ENCODE measurements at places on chromosomes 2 and 18.

DNA sequence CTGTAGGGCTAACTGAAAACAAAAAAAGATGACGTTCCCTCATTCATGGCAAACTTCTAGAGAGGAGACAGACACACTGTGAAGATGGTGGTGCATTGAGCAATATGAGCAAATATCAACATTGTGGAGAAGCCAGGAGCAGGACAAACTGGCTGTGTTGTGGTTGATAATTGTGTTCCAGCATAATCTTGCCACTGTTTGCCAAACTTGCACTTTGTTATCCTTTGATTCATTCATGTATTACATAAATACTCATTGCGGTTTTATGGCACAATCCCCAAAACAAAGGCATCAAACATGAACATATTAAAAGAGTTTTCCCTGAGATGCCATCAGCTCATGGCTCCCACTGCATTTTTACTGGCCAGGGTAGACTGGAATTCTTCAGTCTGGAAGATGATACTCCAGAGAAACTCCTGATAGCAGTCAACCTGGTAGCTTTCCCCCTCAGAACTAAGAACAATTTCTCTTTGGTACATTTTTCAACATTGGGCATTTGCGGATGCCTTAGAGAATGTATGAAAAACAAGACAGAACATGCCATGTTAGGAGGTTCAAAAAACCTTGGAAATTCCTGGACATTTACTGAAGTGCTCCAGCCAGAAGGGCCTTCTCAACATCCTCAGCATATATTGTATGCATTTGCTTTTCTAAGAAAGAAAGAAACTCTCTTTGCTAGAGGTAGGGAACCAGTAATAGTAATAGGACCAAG, 487.4 kb upstream of the CELF4 start:
- no peak for DNase-seq

DNA sequence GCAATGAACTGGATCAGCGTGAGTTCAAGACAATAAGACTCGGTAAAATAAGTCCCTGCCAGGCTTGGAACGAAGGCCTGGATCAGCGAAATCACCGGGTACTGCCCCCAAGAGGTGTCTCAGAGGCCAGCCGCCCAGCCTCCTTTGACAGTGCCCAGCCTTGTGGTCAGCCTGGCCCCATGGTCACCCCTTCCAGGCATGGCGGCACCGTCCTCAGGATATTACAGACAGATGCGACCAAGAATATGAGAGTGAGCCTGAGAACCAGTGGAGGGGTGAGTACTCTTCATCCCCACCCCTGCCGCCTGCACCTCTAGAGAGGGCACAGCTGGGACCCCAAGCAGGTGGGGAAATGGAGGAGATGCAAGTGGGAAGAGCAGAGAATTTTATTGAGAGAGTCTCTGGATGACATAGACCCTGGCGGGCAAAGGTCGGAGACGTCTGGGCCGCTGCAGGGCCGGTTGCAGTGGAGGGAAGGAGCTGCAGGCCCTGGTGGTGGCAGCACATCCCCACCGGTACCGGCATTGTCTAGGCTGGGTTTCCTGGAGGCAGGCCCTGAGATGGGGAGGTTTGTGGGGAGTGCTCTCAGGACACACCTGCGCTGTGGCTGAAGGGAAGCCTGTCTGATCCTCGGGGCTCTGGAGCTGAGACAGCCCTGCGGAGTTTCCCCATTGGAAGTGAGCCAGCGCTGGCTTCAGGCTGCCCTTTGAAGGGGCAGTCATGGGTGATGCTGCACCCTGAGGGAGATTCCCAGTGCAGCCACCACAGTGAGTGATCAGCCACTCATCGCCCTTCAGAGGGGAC, 190.0 kb downstream of the SEPTIN10 start:
- no peak for DNase-seq

GRCh38 chr18:60188958-60189357, 183.6 kb downstream of the MC4R start:
- no peak for DNase-seq

DNA sequence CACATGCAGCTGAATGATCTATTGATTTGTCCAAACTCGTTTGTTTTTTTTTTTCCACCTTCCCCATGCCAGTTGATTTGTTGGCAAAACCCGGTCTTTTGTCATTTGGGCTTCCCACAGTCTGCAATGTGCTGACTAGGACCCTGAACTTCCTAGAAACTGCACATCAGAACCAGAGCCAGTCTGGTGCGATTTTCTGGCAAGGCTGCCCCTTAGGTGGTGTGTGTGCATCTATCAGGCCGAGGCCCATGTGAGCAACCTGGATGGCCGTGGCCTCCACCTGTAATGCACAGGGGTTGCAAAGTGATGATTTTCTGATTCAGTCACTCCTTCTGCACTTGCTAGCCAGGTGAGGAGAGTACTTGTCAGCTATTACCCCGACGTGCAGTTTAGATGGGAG, 47.8 kb downstream of the NCK2 start:
- no peak for DNase-seq

DNA sequence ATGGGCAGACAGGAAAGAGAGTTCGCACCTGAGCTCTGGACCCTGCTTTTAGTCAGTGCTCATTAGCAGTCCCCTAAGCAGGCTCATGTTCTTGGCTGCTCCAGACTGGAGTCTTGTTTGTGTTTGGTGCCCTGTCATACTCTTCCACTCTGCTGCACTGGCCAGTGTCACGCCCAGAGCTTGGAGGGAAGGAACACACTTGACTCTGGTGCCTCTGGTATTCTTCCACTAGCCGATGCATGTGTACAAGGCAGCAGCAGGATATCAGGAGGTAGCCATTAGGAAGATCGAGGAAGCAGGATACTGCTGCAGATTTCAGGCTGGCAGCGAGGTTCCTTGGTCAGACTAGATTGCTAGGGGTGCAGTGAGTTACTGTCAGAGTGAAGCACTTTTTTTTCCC, 81.4 kb upstream of the B3GNT2 start:
- no peak for DNase-seq

DNA sequence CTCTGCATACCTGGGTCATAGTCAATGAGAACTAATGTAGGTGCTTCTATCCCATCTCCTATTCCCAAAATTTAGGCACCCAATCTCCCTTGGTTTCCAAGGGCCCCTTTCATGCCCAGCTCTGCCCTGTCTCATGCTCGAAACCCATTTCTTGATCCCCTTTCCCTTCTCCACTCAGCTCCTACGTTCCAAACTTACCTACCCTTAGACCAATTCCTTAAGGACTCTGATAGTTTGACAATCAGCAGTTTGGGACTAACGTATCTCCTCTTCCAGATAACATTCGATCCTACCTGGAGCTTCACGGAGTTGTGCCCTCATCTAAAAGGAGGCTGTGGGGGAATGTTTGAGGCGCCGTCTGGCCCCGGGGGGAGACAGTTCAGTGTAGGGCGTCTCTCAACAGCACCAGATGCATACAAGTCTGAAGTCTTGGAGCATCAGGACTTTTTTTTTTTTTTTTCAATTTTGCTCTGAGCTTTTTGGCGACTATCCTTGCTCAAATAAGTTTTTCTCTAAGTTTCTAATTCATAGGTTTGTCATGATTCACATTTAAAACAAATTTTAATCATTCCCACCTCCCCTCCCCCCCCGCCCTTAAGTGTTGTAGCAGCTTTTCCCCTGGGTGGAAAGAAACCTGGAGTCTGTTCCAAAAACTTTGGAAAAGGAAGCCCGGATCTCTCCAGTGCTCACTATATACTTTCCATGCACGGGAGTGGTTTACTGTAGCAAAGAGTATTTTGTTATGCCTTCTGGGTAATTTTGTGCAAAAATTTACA, 141.2 kb upstream of the LGALSL start:
- DNase-seq = no peak

DNA sequence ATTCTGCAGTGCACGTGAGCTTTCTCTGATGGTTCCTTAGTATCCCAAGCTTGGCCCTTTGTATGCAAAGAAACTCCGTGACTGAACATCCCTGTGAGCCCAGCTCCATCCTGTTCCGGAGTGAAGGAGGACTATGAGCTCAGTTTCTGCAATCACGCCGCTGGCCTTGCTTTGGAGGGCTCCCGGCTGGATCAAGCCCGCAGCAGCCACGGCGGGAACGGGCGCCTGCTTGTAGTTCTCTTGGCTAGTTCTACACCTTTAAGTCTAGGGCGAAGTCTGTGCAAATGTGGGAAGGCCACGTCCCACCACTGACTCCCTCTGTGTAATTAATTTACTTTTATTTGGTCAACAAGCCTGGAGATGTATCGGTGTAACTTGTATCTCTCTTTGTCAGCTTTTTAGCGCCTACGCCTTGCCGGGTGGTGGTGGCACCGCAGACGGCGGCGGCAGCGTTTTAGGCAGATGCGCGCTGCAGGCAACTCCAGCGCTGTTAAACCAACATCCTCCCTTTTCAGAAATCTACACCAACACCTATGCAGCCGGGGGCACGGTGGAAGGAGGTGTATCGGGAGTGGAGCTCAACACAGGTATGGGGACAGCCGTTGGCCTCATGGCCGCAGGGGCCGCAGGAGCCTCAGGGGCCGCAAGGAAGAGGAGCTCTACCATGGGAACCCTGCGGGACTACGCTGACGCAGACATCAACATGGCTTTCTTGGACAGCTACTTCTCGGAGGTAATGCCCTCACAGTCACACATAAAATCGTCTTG, 34.3 kb downstream of the DSG4 start:
- no peak for DNase-seq

GRCh38 chr2:38462121-38462661, 85.1 kb upstream of the ATL2 start:
- no peak for DNase-seq

- DNase-seq = no peak
Observed at GRCh38 chr2:12931186-12931844, 214.6 kb downstream of the TRIB2 start.

DNA sequence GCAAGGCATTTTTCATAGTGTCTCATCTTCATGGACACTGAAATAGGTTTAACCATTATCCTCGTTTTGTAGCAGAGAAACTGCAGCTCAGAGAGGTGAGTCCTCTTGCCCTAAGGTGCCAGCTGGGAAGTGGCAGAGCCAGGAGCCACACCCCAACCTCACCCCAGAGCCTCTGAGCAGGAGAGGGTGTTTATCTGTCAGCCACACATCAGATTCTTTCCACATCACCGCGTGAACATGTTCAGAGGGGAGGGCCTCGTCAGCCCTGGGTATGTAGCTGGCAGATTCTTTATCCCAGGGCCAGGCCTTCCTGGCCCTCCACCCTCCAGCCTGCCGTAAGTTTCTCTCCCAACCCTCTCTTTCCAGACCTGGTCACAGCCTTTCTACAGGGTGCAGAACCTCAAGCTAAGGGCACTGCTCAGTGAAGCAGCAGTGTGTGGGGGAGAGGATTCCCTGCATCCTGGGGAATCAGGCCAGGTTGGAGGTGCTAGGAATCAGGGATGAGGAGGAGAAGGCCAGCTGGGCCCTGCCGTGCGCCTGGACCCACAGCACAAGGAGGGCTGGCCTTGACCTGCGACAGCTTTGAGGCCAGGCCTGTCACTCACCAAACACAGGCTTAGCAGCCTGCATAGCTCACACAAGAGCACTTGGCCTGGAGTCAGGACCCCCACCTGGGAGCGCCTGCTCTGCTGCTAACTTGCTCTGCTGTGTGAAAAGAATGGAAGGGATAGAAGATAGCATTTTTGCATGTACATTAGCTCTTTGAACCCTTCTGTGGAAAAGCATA, 111.3 kb upstream of the MCFD2 start:
- no peak for DNase-seq

DNA sequence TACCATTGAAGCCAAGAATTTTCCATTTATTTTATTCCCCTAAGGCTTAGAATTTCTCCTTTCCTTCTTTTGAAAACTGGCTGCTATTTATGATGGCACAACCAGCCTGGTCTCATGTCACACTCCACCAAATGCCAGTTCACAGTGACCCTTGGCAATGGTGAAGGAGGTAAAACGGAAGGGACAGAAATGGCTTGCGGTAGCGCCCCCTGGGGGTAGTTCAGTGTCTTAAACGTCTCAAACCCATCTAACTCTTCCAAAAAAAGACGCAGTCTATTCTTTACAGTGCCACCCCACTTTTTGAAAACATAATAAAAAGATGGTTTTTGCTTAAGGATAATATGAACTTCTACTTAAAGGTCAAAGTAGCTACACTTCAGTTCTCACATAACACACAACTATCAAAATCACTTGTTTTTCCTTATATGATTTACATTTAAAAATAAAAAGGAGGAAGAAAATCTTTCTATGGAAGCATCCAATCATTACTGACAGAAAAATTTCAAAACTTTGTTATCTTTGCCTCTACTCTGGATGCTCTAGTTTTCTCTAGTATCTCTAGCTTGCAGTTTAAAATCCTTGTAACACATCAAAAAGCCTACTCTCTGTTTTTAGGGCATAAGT, 28.0 kb downstream of the PNO1 start:
- no peak for DNase-seq

DNA sequence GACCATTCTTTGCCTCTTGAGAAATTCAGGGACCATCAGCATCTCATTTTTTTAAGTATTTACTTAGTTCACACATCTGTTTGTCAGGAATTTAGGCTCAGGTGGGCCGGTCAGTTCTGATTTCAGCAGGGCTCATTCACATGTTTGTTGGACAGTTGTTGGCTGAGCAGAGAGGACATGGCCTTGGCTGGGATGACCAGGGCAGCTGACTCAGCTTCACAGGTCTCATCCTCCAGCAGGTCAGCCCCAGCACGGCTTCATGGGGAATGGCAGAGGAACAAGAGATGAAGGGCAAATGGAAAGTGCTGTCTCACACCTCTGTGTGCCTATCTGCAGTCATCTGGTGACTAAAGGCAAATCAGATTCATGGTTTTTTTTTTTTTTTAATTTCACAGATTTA, 136.1 kb upstream of the TMEM200C start:
- no peak for DNase-seq

GRCh38 chr2:127783101-127783500, 27.9 kb downstream of the WDR33 start:
- no peak for DNase-seq

- no peak for DNase-seq
Observed at GRCh38 chr18:77108821-77109647, 23.5 kb downstream of the MBP start.
